Lung (tissue), 17 donors: ENCODE measurements at places on chromosomes 12 and 14. TPM values are rescaled to one million over a fixed set of nuclear protein-coding genes. Genes with fewer than 3 reads are reported as not detected.

SMCO2 gene
- polyA plus RNA-seq, result 0.33 TPM

RHOJ gene
- polyA plus RNA-seq, result 12.7 TPM

ADCK1 gene
- 6.6 TPM for polyA plus RNA-seq

SLC39A5 gene
- polyA plus RNA-seq, result 0.20 TPM

SLC17A8 gene
- polyA plus RNA-seq, result 0.06 TPM

TIGAR gene
- 4.2 TPM for polyA plus RNA-seq

GLIPR1 gene
- polyA plus RNA-seq, result 3.7 TPM

IL26 gene
- polyA plus RNA-seq, result not detected

KRT3 gene
- not detected for polyA plus RNA-seq
